ENCODE measurements at places on chromosomes 5 and 9.

- DNase-seq, result no peak
Observed at GRCh38 chr5:169288066-169288930, 12.6 kb downstream of the SLIT3 start.

GRCh38 chr9:126536841-126537465 is 76.8 kb upstream of the LMX1B start:
- DNase-seq, result no peak

DNA sequence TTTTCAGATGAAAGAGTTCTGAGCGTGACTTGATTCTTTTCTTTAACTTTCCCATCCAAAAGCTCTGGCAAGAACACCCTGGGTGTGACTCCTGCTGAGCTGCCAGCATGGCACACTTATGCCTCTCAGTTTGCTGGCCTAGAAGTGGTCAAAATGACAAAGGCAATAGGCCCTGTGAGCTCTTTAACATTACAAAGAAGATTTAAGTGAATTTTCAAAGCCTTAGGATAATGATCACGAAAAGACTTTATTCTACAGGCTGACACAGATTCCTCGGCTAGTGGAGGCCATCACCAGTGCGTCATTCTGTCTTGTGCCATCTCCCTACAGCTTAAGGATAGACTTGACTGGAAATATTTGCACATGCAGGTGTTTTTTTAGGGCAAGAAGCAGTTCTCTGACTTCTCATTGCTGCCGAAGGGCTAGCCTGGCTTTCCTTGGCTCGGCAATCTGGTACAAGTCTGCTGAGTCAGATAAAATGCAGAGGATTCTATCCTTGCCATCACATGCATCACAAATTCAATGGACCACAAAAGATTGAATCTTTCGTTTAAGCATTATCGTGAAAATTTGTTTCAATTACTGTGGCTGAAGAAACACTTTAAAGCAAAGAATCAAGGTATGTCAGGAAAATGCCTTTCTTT is 311.5 kb downstream of the COX7C start:
- DNase-seq, result no peak

DNA sequence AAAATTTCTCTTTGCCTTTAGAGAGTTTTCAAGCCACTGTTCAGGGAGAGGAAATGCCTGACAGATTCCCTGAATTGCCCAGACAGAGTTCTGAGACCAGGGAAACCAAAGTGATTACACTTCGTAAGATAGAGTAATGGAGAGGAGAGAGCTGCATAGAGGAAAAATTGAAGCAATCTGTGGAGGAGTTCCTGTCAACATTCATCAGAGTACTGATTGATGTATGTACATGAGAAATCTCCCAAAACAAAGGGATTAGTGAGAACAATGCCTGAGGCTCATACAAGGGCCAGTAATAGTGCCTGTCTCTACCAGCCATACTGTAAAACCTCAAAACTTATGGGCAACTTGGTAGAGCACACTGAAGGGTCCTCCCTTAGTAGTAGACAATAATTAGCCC is 79.0 kb upstream of the TRIM32 start:
- DNase-seq, result no peak

- DNase-seq, result peak; percentile 56
Observed at GRCh38 chr9:131739133-131739958, 530 bp downstream of the RAPGEF1 start.

- no peak for DNase-seq
Observed at GRCh38 chr5:139908749-139909148, 113.1 kb downstream of the PSD2 start.

- DNase-seq, result no peak
Observed at GRCh38 chr5:4929092-4929655, 211.0 kb upstream of the ADAMTS16 start.

DNA sequence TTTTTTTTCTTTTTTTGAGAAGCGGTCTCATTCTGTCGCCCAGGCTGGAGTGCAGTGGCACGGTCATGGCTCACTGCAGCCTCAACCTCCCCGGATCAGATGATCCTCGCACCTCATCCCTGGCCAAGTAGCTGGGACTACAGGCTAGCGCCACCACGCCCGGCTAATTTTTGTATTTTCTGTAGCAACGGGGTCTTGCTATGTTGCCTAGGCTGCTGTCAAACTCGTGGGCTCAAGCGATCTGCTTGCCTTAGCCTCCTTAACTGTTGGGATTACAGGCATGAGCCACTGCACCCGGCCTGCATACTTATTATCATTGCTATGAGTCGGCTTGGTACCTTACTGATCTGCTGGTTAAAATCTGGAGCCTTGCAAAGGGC is 790 bp upstream of the IARS1 start:
- no peak for DNase-seq

DNA sequence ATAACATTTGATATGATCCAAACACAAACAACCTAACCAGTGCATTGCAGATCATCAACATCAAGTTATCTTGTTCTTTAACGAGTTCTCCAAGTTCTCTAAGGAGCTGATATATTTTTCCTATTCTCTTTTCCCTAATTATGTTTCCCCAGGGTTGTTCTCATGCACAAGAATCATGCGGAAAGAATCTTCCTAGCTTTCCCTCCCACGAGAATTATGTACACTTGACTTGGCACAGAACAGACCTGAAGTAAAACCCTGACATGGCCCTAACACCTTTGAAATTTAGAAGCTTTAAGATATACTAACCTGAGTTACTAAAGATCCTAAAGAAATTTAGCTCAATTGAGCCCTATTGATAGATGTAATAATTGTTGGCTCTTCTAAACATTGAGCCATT is 110.7 kb upstream of the FST start:
- no peak for DNase-seq

DNA sequence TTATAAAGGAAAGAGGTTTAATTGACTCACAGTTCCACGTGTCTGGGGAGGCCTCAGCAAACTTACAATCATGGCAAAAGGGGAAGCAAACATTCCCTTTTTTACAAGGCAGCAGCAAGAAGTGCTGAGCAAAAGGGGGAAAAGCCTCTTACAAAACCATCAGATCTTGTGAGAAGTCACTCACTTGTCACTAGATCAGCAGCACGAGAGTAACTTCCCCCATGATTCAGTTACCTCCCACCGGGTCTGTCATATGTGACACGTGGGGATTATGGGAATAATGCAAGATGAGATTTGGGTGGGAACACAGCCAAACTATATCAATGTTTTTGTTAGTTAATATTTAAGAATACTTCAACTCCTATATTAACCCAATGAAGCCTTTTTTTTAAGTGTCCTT is 275.2 kb upstream of the CDH9 start:
- DNase-seq, result no peak

DNA sequence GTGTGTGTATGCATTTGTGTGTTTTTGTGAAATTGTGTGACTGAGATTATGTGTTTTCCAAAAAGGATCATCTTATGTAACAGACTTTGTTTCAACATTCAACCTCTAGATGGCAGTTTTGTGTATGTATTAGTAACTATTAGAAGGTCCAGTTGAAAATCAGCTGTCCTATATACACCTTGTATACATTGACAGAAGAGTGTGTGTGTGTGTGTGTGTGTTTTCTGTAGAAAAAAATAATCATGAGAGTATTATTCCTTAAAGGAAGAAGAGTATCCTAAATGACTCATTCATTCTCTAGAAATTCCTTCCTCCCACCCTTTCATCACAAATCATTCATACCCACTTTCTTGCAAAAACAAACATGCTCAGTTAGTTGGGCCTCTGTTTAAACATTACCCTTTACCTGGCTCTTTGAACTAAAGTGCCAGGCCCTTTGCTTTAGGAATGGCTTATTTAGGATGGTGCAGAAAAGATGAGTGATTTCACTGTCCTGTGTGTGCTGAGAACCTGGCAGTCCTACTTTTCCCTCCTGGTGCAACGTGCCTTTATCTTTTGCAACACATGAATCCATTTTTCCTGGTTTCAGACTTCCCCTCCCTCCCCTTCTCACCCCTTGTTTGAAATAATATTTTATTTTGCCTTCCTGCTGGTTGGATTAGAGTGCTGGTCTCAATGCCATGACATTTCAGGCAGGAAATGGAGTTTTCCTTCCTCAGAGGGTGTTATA is 152.2 kb downstream of the ARHGAP26 start:
- DNase-seq, result peak; percentile 46

DNA sequence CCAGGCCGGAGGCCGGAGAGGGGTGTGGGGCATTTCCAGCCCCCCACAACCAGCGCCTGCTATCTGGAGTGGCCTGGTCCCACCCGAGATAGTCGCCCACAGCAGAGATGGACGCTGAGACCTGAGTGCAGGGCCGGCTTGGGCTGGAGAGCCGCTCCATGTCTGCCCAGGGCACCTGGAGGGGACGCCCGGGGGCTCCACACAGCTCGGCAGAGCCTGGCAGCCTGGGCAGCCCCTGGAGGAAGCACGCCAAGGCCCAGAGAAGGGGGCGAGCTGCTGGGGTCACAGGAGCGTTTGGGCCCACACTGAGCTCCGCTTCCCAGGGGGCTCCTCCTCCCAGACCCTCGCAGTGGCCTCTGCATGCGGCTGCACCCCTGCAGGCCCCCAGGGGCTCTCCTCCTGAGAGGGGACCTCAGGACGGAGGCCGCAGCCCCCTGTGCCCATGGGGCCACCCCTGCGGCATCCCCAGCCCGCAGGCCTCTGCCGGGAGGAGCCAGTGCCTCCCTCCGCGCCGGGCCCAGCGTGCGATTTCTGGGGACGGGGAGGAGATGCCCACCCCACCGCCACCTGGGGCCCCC is 42.2 kb upstream of the EGFL7 start:
- DNase-seq, result no peak

DNA sequence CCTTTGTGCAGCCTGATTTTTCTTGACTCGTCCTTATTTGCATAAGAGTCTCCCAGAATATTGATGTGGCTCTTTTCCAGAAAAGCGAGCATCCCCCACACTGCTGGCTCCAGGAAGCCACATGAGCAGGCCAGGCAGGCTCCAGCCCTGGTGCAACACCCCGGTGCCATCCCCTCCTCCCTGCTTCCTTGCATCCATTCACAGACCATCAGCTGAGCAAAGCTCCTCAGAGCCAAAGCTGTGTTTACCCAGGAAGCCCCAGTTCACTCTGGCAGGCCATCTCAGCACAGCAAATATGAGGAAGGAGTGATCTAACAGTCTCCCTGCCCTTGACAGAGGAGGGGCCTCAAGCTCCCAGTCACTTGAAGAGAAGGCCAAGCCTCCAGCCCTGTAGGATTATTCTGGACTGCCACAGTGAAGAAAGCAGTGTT is 34.4 kb downstream of the INSYN2B start:
- no peak for DNase-seq

DNA sequence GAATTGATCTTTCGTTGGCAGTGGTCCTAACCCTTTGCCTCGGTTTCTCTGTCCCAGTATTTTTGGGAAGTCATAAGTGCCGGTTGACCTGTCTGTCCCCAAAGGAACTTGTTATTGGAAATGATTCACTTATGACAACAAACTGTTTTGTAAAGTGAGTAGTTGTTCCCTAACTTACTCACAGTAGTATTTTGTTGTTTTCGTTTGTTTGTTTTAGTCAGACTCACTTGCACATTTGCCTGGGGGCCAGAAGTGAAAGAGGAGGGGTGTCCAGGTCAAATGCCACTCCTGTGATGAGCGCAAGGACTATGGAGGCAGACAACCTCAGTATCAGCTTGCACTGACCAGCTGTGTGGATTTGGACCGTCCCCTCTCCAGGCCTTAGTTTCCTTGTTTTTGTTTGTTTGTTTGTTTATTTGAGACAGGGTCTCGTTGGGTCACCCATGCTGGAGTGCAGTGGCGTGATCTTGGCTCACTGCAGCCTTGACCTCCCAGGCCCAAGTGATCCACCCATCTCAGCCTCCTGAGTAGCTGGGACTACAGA is 47.3 kb downstream of the ANKRD55 start:
- DNase-seq, result no peak

DNA sequence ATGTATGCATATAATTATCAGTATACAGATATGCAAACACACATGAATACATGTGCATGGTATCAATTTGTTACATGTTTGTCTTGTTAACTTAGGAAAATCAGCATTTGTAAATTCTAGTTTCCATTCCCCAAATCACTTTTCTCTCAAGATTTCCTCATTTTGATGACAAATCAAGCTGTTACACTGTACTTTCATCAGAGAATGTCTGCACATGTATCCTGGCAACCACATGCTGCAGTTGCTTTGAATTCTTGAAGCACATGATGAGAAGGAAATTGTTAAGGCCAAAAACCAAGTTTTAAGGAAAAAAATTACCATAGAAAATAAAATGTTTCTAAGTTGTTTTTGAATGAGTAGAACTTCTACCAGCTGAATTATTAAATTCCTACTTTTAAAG is 1834.5 kb downstream of the EFNA5 start:
- no peak for DNase-seq

- DNase-seq, result no peak
Observed at GRCh38 chr5:36202521-36202961, 39.2 kb downstream of the NADK2 start.

DNA sequence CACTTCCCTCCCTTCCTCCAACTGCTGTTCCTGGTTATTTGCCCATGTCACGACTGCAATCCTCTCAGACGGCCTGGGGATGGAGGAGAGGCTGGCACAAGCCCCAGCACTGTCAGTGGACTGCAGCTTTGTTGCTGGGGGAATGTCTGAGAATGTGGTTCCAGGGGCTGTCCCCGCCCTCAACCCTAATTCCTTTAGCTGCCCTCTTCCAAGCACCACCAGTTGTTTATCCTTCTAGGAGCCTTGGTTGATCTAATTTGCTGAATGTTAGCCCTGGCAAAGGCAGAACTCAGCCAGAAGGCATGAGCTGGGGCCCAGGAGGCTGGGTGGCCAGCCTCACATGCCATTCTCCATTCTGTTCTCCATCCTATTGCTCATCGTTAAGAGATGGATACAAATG is 51.6 kb downstream of the ADAM19 start:
- DNase-seq, result no peak

GRCh38 chr5:15577132-15577531 is 77.2 kb downstream of the FBXL7 start:
- no peak for DNase-seq

- DNase-seq, result no peak
Observed at GRCh38 chr9:34793428-34793827, 83.5 kb upstream of the CCL21 start.

GRCh38 chr5:149228618-149229297 is 42.9 kb upstream of the AFAP1L1 start:
- no peak for DNase-seq

DNA sequence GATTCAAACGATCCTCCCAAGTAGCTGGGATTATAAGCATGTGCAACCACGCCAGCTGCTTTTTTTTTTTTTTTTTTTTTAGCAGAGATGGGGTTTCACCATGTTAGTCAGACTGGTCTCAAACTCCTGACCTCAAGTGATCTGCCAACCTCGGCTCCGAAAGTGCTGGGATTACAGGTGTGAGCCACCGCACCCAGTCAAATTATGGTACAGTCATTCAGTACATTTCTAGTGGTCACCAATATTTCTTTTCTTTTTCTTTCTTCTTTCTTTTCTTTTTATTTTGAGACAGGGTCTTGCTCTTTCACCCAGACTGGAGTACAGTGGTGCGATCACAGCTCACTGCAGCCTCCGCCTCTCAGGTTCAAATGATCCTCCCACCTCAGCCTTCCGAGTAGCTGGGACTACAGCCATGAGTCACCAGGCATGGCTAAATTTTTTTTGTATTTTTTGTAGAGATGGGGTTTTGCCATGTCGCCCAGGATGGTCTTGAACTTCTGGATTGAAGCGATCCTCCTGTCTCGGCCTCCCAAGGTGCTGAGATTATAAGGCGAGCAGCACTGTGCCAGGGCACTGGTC is 25.4 kb upstream of the DCP2 start:
- no peak for DNase-seq

- no peak for DNase-seq
Observed at GRCh38 chr9:87040410-87041009, 93.2 kb upstream of the GAS1 start.
